HuH-7.5 (cell line): ENCODE measurements at places on chromosomes 4 and X.
A peak's percentile ranks its signal among the peaks of the same experiment; 100 is the strongest.

DNA sequence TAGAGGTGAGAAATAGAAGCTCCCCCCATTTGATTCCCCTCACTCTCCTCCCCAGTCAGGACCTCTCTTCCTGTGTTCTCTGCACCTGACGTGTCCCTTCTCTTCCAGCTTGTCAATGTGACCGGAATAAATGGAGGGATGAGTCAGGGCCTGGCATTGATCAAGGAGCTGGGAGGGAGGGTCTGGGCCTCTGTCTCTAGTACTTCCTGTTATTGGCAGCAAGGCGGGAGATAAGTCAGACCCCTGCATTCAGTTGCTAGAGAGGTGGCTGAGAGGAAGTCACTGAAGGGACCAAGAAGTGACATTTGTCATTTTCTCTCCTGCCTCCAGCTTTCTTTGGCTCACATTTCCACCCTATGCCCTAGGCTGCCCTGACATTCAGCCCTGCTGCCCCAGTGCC is 35.1 kb upstream of the ZNF41 start:
- no peak for DNase-seq

DNA sequence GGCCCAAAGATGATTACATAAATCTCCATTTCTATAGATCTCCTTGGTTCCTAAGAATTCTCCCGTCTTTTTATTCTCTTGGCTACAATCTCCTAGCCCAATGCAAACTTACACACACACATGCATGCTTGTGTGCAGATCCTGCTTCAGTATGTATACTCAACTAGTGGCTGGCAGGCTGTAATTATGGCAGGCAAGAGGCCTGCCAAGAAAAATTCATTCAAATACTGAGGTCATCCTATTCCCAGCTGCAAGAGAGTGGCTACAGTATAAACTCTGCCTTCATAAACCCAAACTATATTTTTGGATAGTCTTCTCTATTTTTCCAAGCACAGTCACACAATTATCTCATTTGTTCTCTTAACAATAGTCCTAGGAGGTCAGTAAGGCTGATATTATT is 95.2 kb downstream of the SHROOM4 start:
- no peak for DNase-seq

- no peak for DNase-seq
Observed at GRCh38 chr4:159104694-159105414, 2.0 kb downstream of the RAPGEF2 start.

DNA sequence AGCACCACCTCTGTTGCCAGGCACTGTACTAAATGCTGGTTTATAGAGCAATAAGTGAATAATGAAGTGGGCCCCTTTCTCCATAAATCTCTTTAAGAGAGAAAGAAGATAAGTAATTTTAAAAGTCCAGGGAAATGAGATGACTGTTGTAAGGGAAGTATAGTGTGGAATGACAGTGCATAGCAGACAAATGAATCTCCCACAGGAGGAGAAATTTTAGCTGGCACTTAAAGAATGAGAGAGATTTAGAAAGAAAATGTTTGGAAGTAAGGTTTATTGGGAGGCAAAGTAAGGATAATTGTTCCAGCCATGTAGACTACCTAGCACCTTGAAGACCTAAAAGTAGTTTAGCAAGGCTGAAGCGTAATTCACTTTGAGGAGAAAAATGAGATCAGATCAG is 1081.1 kb upstream of the PABPC4L start:
- no peak for DNase-seq

GRCh38 chr4:186161138-186161537 is 30.2 kb upstream of the CYP4V2 start:
- DNase-seq = no peak

DNA sequence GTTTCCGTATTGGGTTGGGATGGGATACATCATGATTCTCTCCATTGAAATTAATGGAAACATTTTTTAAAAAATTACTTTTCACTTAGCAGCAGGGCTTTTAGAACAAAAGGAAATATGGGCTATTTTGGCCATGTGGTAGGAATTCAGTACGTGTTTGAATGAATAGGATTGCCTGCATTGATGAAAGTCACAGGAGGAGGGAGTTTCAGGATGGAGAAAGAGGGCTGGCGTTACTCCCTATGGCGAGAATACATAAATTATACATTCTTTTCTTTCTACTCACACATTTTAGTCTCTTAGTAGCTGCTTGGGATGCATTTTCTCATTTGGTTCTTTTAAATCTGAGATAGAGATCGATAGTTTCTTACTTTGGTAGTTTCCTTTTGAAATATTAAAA is 100.3 kb upstream of the PDHA1 start:
- DNase-seq = no peak

GRCh38 chr4:76748649-76749048 is 149.3 kb downstream of the SOWAHB start:
- DNase-seq = peak; percentile 29

DNA sequence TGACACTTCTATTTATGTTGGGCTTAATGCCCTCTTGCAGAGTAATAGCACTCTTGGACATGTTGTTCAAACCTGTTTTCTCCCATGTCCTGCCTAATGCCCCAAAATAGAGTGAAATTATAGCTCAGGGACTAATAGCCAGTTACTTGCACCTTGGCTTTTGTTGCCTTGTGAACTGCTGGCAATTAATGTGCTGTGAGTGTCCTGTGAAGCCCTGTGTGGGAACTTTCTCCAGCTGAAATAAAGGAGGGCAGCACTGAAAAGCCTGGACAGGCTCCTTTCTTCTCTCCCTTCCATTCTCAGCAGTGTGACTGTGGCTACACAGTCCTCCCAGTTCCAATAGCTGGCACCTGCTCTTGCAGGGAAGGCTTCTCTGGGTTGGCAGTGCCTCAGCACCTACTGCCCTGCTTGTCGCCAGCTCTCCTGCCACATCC is 72.4 kb downstream of the DCLK2 start:
- DNase-seq = no peak

GRCh38 chr4:114691865-114692264 is 93.3 kb downstream of the UGT8 start:
- no peak for DNase-seq

- DNase-seq = no peak
Observed at GRCh38 chr4:8558080-8558960, 21.9 kb upstream of the GPR78 start.

DNA sequence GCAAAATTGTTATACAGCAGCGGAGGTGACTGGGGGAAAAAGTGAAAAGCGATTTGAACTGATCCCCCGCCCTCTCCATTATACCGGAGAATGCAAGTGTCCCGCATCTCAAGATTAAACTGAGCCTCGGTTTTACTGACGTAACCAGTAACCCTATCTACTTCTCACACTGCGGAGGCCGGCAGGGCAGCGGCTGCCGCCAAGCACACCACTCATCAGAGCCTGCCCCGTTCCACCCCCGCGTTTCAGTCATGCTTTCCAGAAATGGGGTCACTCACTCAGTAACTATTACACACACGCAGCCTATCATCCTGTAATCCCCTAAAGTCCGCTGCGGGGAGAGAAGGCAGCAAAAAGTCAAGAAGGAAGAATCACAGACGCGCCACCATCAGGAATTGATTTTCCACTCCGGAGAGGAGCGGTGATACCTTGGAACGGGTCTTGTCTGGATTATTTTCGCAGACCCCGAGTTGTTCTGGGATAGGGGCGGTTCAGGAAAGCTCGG is 1.4 kb downstream of the RPS6KA3 start:
- DNase-seq = no peak

DNA sequence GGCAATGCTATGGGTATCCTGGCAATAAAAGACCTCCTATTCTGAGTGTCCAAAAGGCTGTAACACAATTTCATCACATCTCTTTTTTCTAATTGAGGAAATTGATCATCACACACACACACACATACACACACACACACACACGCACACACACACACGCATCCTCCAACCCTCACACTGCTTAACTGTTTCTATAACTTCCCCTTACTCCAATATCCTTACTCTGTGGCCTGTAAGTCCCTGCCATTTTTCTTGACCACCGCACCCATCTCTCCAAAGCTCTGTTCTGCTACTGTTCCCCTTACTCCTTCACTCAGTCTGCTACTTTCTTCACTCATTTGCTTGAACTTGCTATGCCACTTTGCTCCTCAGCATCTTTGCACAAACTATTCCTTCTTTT is 115.6 kb downstream of the AMELX start:
- DNase-seq = no peak

GRCh38 chr4:48153791-48154550 is 19.9 kb upstream of the TXK start:
- no peak for DNase-seq

DNA sequence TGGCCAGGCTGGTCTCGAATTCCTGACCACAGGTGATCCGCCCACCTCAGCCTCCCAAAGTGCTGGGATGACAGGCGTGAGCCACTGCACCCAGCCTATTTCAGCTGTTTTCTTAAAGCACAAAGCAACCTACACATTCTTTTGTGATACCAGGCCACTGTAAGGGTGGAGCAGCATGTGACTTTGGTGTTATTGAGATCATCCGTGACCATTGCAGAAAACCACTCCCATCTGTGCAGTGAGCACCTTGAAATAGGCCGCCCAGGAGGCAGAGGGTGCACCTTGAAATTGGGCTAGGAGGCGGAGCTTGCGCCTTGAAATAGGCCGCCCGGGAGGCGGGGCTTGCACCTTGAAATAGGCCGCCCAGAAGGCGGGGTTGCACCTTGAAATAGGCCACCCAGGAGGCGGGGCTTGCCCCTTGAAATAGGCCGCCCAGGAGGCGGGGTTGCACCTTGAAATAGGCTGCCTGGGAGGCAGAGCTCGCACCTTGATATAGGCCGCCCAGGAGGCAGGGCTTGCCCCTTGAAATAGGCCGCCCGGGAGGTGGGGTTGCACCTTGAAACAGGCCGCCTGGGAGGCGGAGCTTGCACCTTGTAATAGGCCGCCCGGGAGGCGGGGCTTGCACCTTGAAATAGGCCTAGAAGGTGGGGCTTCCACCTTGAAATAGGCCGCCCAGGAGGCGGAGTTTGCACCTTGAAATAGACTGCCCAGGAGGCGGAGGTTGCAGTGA is 9.0 kb upstream of the SLC25A6 start:
- no peak for DNase-seq

- DNase-seq = no peak
Observed at GRCh38 chr4:7876201-7876875, 63.3 kb downstream of the AFAP1 start.

GRCh38 chr4:32087211-32087610 is 1367.0 kb downstream of the PCDH7 start:
- no peak for DNase-seq

- DNase-seq = no peak
Observed at GRCh38 chrX:45903781-45904201, 641.4 kb downstream of the ZNF674 start.

DNA sequence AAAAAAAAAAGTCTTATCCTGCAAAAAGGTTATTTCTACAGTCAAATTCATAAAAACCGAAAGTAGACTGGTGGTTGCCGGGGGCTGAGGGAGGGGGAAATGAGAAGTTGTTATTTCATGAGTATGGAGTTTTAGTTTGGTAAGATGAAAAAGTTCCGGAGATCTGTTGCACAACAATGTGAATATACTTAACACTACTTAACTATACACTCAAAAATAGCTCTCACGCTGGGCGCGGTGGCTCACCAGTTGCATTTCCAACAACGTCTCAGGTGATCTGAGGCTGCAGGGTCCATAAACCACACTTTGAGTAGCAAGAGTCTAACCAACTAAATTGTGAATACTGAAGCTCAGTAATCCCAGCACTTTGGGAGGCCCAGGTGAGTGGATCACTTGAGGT is 52.4 kb downstream of the ANOS1 start:
- DNase-seq = no peak
